T1000 (cell line): ENCODE measurements at places on chromosomes 6 and 20.

DNA sequence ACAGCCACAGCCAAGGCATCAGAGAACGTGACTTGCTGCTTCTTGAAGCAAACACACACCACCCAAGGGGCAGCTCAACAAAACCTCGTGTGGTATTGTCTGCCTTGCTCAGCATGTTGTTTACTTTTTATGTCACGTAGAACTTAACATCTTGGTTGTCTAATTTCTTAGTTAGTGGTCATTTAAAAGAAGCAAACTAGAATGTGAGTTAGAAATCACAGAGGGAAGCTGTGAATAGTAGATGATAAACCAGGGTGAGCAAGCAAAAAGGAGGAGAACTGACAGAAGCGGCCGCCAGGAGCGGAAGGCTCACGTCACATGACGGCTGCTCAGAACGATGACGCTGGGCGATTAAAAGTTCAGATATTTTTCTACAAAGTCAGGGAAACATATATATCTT, 51.5 kb upstream of the KIF25 start:
- DNase-seq, result no peak

DNA sequence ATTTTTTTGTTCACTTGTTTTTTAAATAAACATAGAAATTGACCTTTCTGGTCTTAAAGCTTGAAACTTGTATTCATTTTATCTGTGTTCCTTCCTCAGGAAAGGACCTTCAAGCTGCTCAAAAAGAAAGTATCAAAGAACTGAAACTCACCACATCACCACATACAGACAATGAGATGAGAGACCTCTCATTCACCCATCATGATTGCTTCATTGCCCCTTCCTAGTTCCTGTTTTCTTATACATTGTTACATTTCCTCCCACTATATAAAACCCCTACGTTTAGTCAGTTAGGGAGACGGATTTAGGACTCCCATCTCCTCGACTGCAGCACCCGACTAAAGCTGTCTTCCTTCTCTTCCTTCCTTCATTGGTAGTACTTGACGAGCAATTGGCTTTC, 180.5 kb upstream of the OPRM1 start:
- no peak for DNase-seq

DNA sequence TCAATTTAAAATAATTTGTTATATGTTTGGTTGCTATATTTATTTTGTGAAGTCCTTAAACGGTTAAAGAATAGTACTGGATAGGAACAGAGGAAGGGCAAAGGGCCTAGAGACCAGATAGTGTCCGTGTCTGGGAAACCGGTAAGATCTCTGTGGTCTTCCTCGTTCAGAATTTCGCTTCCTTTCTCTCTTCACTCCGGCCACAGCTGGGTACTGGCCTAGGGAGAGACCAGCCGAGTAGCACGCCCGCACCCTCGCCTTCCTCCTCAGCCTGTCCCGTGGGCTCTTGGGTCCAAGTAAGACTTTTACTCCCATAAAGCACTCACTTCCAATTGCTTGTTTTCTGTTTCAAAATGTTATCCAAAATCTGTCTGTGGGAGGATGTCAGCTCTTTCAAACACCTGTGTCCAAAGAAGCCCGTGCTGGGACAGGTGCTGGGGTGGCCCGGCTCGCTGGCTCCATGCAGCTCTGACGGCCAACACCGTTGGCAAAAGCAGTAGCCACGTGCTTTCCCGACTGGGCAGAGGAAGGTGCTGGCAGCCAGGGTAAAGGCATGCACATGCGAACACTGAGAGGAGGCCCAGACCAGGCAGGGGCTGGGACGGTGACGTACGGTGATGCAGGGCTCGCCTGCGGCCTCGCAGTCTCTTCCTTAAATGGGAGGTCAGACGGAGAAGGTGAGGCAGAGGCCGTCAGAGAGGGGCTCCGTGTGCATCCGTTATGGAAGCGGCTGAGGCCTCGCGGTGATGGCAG, 112.2 kb downstream of the IRF4 start:
- DNase-seq, result no peak

- DNase-seq, result no peak
Measured at GRCh38 chr6:108946695-108947094, 98.5 kb downstream of the ARMC2 start.

DNA sequence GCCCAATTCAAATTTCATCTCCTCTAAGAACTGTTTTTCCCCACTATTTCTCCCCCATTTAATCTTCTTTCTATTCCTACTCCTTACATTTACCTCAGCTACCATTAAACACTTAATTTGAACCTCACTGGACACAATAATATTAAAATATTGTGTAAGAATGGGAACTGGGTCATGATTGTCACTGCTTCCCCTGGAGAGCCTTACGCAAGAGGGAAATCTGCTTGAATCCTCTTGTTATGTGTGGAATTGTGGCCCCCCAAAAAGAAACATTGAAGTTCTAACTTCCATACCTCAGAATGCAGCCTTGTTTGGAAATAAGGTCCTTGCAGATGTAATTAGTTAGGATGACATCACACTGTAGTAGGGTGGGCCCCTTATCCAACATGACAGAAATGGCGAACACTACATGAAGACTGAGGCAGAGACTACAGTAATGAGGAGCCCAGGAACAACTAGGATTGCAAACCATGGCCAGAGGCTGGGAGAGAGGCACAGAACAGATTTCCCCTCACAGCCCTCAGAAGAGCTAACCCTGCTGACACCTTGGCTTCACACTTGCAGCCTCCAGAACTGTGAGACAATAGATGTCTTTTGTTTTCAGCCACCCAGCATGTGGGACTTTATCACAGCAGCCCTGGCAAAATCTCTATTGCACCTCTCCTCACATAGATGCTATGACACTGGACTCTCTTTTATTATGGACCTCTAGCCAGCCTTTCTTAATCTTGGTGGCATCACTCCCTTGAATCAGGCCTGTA, 29.9 kb downstream of the HIVEP2 start:
- no peak for DNase-seq

DNA sequence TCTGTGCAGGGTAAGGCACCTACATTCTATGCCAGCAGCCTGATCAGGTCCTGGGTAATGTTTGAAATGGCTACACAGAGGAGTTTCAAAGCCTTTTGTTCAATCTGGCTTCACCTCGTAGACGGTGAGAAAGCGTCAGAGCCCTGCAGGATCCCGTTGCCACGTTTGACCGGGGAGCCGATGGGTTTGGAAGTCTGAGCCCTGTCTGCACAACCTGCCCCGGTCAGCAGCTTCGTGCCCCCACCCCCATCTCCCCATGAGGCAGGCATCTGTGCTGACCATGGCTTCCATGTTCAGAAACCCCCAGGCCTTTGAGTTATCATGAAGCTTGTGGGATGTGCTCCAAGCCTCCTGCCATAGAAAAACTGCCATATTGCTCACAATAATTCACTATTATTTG, 63.9 kb downstream of the PTPN1 start:
- DNase-seq, result no peak

DNA sequence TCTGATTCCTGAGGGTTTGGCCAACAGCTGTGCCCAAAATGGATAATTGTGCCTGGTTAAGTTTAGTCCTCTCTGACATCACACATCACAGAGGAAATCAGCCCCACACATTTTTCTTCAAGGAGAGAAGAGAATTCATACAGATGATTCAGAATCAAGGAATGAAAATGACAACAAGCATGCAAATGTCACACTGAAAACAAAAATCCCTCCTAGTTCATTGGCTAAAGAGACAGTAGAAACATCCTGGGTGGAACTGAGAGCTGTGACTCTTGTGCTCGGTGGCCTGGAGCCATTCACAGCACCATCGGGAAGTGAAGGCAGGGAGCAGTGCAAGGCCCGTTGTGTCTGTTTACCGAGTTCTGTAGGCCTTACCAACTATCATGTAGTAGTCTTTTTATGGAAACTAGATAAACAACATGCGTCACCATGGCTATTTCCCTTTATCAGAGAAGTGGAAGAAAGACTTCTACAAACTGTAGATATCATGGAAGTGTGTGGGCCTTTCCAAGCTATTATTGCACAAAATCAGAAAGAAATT, 81.7 kb upstream of the TENT5A start:
- peak; percentile 32 for DNase-seq

DNA sequence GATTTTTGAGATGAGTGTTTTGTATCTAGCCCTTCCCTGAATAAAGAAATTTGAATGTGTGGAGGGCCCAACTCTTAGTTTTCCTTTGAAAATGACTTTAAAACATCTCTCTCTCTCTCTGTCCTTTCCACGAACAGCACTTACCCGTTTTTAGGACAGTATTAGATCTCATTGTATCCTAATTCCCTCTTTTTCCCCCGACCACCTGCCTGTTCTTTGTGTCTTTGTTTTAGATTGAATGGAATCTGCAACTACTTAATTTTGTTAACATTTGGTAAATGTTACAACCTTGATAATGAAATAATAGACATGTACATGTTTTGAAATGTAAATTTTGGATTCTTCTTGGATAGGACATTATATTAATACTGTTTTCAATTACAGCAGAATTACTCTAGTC, 3.1 kb downstream of the DSP start:
- no peak for DNase-seq

GRCh38 chr20:63321148-63321831, 28.3 kb downstream of the COL20A1 start:
- no peak for DNase-seq

- no peak for DNase-seq
Measured at GRCh38 chr6:10453596-10453995, 38.7 kb upstream of the TFAP2A start.
